Stimulated activated CD4-positive, alpha-beta T cell treated with anti-CD3 and anti-CD28 coated beads, Interleukin-15, amount 100 ng/mL, for 1 hour (primary cell): ENCODE measurements at places on chromosomes 7 and 10.

GRCh38 chr7:80318081-80318480, 183.4 kb downstream of the GNAI1 start:
- no peak for DNase-seq

DNA sequence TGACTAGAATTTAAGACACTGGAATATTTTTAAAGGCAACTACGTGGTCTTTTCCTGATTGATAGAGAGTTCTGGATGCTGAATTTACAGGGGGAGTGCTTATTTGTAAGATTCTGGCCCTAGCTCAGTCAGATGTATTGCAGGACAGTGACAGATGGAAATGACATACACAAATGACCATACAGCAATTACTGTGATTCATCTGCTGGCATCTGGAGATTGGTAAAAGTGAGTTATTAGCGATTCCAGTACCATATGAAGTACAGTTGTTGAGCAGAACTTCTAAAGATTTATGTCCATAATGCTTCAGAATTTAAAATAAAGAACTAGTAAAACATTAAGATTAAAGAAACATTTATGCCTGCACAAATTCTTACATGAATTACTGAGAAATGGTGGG, 243.2 kb downstream of the CRPPA start:
- DNase-seq, result no peak

- no peak for DNase-seq
These were observed 119.9 kb upstream of the COL1A2 start for GRCh38 chr7:94274828-94275227.

- no peak for DNase-seq
These were observed 29.7 kb downstream of the VIPR2 start for GRCh38 chr7:159114981-159115380.

DNA sequence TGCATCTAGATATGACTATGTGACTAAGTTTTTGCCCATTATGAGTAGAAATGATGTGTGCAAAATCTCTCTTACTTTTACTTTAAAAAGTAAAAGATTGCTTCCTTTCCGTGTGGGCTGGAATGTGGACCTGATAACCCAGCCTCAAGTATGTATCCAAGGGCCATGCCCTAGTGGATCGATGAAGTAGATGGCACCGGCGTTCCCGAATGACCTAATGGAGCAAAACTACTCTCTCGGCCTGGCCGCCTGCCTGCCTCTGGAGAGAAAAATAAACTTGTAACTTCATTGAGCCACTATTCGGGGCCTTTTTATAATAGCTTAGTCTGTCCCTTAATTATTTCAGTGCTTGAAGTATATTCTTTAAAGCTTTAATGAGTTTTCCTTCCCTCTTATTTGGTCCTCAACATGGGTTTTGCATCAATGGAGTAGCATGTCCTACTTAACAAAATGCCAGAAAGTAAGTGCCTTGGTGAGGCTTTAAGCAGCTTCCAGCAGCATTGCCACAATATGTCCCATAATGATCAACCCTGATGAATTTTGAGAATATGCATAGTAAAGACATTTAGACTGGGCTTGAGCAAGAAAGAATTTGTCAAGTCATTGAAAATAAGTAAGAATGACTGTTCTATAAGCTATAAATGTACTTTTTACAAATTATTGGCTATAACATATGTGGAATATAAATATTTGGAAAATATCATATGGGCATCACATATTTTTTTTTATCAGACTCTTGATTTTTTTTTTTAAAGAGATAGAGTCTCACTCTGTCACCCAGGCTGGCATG, 61.4 kb downstream of the PLXDC2 start:
- no peak for DNase-seq

DNA sequence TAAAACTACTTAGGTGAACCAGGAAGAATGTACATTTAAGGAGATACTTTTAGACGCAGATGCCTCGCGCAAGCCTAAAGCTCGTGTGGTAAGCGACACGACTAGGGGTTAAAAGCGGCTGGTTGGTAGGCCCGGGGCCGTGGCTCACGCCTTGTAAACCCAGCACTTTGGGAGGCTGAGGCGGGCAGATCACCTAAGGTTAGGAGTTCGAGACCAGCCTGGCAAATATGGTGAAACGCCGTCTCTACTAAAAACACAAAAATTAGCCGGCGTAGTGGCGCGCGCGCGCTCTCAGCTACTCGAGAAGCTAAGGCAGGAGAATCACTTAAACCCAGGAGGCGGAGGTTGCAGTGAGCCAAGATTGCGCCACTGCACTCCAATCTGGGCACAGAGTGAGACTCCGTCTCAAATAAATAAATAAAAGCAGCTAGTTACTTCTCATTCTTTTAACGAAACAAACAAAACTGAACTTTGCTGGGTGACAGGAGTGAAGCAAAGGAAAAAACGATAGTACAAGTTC, 879 bp downstream of the NUDT5 start:
- no peak for DNase-seq

- DNase-seq, result no peak
These were observed 1.1 kb upstream of the LBX1 start for GRCh38 chr10:101230183-101230917.

GRCh38 chr10:75405598-75406461, 4.3 kb upstream of the ZNF503 start:
- DNase-seq, result no peak

GRCh38 chr7:121259826-121260225, 69.0 kb upstream of the WNT16 start:
- no peak for DNase-seq

DNA sequence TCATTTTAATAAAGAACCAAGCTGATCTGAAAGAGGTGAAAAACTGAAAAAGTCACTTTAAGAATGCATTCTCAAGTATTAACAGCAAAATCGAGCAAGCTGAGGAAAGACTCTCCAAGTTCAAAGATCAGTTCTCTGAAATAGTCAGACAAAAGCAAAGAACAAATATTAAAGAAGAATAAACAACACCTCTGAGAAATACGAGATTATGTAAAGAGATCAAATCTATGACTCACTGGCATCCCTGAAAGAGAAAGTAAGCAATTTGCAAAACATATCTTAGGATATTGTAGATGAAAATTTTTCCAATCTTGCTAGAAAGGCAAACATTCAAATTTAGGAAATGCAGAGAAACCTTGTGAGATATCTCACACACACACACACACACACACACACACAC, 138.4 kb upstream of the HGF start:
- DNase-seq, result no peak

GRCh38 chr10:101028446-101029337, 2.2 kb downstream of the PDZD7 start:
- DNase-seq, result no peak

DNA sequence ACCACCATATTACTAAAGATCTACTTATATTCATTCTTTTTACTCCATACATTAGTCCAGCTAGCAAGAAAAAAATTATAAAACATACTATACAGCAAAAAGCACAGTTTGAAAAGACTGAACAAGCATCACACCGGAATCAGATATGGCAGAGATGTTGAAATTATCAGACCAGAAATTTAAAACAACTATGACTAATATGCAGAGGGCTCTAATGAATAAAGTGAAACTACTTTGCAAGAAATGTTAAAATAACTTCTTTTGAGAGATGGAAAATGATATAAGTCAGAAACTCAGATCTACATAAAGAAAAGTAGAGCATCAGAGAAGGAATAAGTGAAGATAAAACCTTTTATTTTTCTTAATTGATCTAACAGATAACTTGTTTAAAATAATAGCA, 50.9 kb downstream of the SGCE start:
- DNase-seq, result no peak

DNA sequence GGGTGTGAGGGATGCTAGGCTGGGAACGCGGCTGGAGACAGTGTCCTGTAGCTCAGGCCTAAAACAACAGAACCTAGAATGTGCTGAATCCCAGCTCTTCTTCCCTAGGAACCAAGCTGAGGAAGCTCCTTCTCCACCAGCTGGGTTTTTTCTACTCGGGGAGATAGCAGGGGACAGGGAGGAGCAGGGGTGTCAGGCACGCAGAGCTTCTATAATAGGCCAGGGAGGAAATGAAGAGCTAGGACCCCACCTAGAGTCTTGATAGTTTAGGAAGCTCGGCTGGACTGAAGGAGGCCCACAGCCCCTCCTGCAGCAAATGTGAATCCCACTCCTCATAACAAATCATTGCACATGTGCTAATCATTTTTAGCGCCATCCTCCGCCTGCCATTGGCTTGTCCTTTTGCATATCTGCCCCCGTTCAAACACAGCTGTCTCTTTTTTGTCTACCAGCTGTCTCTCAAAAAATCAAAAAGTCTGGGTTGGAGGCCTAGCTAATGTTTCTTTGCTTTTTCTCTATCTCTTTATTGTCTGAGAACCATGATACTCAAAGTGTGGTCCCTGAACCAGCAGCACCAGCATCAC, 24.1 kb upstream of the FAM180A start:
- no peak for DNase-seq

- DNase-seq, result no peak
These were observed 213.6 kb downstream of the KIF20B start for GRCh38 chr10:89915021-89915420.

DNA sequence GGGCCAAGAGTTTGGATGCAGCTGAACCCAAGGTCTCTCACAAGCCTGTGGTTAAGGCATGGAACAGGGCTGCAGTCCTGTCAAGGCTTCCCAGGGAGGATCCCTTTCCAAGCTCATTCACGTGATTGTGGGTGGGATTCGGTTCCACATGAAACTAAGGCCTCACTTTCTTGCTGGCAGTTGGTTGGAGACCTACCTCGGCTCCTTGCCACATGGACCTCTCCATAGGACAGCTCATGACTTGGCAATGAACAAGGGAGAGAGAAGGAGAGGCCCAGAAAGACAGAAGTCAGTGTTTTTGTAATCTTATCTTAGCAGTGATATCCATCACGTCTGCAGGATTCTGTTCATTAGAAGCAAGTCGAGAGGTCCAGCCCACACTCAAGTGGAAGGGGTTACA, 583.8 kb downstream of the LRMDA start:
- no peak for DNase-seq

GRCh38 chr7:106061301-106061979, 50.7 kb downstream of the SYPL1 start:
- DNase-seq, result no peak

DNA sequence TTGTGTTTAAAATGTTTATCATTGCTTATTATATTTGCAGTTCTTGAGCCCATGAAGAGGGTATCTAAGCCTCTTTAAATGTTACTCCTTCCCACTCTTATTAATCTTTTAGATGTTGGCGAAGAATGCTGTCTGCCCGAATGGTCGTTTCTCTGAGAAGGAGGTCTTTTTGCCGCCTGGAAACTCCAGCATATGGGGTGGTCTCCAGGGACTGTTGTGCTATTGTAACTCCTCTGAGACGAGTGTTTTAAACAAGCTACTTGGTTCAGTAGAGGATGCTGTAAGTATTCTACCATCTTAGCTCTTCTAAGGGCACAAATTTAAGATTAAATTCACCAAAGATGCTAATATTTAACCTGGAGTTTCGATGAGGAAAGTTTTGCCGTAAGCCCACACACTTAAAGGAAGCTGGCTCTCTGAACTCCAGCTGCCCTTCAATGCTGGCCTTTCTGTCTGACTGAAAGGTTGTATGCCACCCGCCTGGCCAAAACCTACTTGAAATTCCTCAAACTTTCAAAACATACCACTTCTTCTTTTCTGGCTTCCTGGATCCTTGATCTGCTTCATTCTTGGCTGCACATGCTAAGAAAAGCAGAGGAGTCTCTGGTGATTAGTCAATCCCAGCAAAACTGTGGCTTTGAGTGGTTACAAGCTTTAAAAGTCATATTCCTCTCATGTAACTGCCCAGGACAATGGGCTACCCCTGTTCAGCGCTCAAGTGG, 74.7 kb downstream of the ABCA13 start:
- DNase-seq, result no peak

GRCh38 chr10:49609283-49610113, 612 bp upstream of the SLC18A3 start:
- no peak for DNase-seq

GRCh38 chr7:32501522-32501921, 6.2 kb downstream of the AVL9 start:
- no peak for DNase-seq

DNA sequence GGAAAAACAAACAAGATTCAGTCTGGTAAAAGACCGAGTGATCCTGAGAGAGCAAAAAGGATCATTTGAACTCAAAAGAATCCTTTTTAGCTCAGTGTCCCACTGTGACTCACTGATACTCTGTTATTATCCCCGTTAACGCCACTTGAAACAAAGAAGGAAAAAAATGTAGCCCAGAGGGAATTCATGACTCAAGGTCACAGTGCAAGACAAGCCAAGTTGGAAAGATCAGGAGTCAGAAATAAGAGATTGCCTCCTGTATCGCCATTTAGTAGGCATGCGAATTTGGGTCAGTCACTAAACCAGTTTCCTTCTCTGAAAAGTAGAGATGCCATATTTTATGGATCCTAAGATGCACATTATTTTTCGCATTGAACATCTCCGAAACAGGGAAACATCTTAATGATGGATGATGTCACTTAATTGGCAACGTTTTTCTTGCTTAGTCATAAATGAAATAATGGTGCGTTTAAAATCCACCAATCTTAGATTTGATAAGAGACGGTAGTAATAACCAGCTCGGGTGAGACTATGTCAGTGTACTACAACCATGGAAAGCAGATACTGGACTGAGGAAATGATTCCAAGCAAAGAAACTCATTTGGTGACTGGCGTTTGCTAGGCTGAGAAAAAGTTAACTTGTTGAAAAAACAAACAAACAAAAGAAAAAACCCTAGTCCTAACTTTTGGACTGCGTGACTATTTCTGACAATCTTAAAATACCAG, 502.0 kb upstream of the CELF2 start:
- DNase-seq, result no peak

DNA sequence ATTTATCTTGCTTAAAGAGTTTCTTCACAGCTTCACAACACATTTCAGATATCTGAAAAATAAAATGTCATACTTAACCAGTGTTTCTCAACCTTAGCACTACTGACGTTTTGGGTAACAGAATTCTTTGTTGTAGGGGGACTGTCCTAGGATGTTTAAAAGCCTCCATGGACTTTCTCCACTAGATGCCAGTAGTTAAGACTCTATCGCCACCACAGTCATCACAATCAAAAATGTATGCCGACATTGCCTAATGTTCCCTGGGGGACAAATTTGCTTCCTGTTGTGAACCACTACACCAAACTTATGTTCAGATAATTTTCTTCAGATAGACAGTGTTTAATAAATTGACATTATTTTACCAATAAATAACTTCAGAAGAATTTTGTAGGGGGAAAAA, 13.4 kb downstream of the NOC3L start:
- no peak for DNase-seq
